Inflammatory macrophage (primary cell): ENCODE measurements at places on chromosomes 7 and 10.

GRCh38 chr10:118667732-118668131 lies 72.3 kb upstream of the PRLHR start:
- DNase-seq, result no peak

GRCh38 chr10:125692196-125692595 lies 9.2 kb upstream of the TEX36 start:
- no peak for DNase-seq

DNA sequence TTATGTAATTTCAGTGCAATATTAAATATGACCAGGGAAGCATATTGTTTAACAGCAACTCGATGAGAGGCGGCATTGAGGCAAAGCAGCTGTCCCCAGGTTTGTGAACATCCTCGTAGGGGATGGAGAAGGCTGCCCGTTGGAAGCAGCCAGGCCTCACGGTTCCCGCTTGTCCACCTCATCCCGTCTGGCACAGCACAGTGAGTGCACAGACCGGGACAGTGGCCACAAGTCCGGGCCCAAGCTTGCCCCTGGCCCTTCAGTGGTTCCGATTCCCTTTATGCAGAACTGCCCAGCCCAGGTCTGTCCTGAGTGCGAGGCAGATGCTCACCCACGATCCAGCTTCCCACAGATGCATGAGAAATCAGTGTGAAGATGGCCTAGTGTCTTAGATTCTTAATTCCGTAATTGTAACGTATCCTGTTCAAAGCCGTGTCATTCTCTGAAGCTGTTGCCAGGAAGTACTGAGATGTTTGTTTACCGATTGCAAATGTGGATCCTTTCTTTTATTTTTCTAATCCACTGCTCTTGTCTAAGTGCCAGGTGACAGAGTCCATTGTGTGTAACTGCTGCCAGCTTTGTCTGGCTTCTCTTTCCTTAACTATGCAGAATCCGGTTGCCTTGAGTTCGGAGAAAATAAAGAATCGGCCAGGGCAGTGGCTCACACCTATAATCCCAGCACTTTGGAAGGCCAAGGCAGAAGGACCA lies 35.5 kb downstream of the PFKP start:
- no peak for DNase-seq

GRCh38 chr7:151501676-151502075 lies 18.0 kb downstream of the RHEB start:
- DNase-seq, result no peak

- no peak for DNase-seq
These were observed 185.9 kb downstream of the CRPPA start for GRCh38 chr7:16235147-16236114.

GRCh38 chr10:124324451-124324850 lies 94.3 kb downstream of the OAT start:
- no peak for DNase-seq

DNA sequence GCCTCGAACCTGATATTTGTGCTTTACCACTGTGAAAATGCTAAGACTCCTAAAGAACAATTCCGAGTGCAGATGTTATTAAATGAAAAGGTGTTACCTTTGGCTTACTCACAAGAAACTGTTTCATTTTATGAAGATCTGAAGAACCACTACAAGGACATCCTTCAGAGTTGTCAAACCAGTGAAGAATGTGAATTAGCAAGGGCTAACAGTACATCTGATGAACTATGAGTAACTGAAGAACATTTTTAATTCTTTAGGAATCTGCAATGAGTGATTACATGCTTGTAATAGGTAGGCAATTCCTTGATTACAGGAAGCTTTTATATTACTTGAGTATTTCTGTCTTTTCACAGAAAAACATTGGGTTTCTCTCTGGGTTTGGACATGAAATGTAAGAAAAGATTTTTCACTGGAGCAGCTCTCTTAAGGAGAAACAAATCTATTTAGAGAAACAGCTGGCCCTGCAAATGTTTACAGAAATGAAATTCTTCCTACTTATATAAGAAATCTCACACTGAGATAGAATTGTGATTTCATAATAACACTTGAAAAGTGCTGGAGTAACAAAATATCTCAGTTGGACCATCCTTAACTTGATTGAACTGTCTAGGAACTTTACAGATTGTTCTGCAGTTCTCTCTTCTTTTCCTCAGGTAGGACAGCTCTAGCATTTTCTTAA lies 47.7 kb downstream of the MINPP1 start:
- DNase-seq, result no peak
